Stomach (tissue), 19 donors: ENCODE measurements at places on chromosomes 7 and 10. TPM values are rescaled to one million over a fixed set of nuclear protein-coding genes. Genes with fewer than 3 reads are reported as not detected.

DNA sequence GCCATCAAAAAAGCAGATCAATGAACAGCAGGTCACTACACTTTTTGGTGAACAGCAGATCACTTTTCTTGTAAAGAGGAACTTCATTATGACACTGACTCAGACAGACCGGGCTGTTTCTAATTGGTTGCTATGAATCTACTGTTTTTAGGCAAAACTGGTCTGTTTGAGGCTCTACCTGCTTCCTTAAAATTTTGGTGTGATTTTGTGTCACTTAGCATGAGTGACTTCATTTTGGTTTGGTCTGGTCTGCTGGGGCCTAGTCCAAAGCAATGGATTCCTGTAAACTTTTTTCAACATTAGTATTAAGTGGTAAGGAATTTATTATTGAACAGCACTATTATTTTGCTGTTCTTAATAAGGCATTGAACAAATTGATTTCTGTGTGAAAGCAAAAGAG is 41.8 kb upstream of the C10orf71 start:
- H3K27me3 ChIP-seq = no peaks in the 10 kb centered on the region
- DNase-seq = no peak
- no peak overlapping the region for H3K27ac ChIP-seq
- no peaks in the 10 kb centered on the region for H3K4me1 ChIP-seq

DNA sequence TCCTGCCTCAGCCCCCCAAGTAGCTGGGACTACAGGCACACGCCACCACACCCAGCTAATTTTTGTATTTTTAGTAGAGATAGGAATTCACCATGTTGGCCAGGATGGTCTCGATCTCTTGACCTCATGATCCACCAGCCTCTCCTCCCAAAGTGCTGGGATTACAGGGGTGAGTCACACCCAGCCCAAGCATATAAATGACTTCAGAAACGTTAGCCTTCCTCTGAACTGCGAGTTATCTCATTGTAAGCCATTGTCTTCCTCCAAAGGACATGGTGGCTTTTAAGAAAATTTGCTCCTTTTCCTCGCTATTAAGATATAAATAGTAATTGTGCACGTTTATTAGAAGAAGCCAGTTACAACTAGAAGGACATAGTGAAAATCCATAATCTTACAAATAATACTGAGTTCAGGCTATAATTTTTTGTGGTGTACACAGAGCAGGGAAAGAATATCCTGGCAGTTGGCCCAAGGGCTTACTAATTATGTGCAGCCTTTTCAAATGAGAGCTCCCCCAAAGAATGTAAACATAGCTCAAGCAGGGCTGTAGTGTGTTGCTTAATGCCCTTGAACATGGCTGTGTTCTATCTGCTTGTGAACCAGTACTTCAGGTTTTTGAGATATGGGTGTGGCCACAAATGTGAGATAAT is 495.8 kb downstream of the PARD3 start:
- no peaks in the 10 kb centered on the region for H3K27me3 ChIP-seq
- H3K36me3 ChIP-seq = peaks cover 6% of the 10 kb centered on the region
- DNase-seq = peak; percentile 69
- no peak overlapping the region for H3K4me3 ChIP-seq
- peaks cover 22% of the 10 kb centered on the region for H3K4me1 ChIP-seq

- no peaks in the 10 kb centered on the region for H3K4me1 ChIP-seq
- H3K4me3 ChIP-seq = no peak overlapping the region
- H3K27ac ChIP-seq = no peak overlapping the region
- H3K27me3 ChIP-seq = peaks cover 9% of the 10 kb centered on the region
- DNase-seq = no peak
- H3K36me3 ChIP-seq = no peaks in the 10 kb centered on the region
Observed at GRCh38 chr7:98774884-98775283, 94.9 kb downstream of the TMEM130 start.

DNA sequence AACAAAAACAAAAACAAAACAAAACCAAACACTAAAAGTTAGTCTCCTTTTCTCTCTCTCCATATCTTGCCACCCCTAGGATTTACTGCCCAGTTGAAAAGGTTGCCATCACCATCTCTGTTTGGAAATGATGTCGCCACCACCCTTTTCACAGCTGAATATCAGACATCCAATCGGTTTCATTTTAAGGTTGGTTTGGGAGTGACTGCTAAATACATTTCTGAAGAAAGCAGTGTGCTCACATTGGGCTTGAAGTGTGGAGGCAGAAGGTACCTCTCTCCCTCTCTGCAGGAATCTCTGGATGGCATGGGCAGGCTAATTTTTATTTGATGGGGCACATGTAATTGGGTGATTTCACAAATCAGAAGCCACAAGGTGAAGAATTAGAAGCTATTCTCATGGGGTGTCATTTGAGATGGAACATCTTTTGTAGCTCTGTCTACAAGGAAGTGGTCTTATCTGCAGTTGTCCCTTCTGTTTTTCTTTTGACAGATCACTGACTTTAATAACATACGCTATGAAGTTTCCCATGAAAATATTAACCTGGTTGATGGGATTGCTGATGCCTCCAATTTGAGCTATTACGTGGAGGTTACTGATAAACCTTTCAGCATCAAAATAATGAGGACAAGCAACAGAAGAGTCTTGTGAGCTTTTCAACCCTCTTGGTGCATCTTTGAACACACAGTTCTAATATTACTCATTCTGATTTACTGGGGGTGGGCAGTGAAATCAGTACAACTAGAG is 20.1 kb downstream of the MGAM2 start:
- H3K36me3 ChIP-seq = no peaks in the 10 kb centered on the region
- H3K27ac ChIP-seq = no peak overlapping the region
- no peak for DNase-seq
- H3K4me3 ChIP-seq = no peak overlapping the region
- H3K4me1 ChIP-seq = no peaks in the 10 kb centered on the region

DNA sequence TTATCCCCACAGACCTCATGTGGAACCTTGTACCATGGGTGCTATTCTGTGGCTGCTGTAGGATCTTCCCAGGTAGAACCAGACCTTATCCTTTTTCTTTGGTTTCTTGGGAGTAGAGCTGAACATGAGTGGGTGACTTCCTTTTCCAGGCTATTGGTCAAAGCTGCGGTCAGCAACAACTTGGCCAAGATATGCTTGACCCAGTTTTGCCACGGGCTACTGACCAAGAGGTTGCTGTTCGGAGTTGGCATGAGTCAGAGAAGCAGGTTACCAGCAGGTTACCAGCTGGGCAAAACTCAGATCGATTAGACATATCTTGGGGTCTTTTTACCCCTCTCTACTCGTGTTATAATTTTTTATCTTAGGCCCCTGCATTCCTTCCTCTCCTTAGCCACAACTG is 36.7 kb upstream of the HDAC9 start:
- DNase-seq = no peak
- H3K27ac ChIP-seq = no peak overlapping the region
- no peaks in the 10 kb centered on the region for H3K27me3 ChIP-seq
- no peaks in the 10 kb centered on the region for H3K36me3 ChIP-seq
- no peak overlapping the region for H3K4me3 ChIP-seq

DNA sequence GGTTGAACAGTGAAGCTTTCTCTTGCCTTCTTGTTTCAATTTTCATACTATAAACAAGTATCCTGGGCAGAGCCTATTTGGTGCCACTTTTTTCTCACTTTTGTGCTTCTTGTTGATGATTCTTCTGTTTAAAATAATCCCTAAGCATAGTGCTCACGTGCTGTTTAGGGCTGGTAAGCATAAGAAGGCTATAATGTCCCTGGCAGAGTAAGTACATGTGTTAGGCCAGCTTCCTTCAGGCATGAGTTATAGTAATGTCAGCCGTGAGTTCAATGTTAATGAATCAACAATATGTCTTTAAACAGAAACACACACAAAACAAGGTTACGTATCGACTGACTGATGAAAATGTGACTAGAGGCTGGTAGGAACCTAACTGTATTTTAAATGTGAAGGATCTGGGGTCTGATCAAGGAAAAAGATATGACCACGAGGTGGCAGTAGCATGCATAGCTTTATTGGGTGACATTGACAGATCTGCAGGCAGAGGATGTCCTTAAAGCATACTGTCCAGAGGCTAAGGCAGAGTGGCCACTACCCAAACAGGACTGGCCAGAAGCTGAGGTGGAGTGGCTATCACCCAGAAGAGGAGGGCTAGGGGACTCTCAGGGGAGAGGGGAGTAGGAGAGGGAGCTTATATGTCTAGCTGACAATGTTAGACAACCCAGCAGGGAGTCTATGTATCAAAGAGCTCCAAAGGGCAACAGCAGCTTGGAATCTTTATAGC is 113.7 kb downstream of the BRAF start:
- peak; percentile 88 for DNase-seq
- no peak overlapping the region for H3K4me3 ChIP-seq
- no peaks in the 10 kb centered on the region for H3K4me1 ChIP-seq
- no peak overlapping the region for H3K27ac ChIP-seq

GRCh38 chr10:118569241-118569881 is 26.1 kb downstream of the PRLHR start:
- no peak overlapping the region for H3K4me3 ChIP-seq
- H3K27me3 ChIP-seq = no peaks in the 10 kb centered on the region
- peaks cover 24% of the 10 kb centered on the region for H3K4me1 ChIP-seq
- no peak for DNase-seq
- no peaks in the 10 kb centered on the region for H3K36me3 ChIP-seq

GRCh38 chr7:141999058-141999623 is 3.5 kb downstream of the MGAM start:
- H3K36me3 ChIP-seq = no peaks in the 10 kb centered on the region
- DNase-seq = no peak
- no peaks in the 10 kb centered on the region for H3K4me1 ChIP-seq
- H3K27ac ChIP-seq = no peak overlapping the region
- H3K4me3 ChIP-seq = no peak overlapping the region

DNA sequence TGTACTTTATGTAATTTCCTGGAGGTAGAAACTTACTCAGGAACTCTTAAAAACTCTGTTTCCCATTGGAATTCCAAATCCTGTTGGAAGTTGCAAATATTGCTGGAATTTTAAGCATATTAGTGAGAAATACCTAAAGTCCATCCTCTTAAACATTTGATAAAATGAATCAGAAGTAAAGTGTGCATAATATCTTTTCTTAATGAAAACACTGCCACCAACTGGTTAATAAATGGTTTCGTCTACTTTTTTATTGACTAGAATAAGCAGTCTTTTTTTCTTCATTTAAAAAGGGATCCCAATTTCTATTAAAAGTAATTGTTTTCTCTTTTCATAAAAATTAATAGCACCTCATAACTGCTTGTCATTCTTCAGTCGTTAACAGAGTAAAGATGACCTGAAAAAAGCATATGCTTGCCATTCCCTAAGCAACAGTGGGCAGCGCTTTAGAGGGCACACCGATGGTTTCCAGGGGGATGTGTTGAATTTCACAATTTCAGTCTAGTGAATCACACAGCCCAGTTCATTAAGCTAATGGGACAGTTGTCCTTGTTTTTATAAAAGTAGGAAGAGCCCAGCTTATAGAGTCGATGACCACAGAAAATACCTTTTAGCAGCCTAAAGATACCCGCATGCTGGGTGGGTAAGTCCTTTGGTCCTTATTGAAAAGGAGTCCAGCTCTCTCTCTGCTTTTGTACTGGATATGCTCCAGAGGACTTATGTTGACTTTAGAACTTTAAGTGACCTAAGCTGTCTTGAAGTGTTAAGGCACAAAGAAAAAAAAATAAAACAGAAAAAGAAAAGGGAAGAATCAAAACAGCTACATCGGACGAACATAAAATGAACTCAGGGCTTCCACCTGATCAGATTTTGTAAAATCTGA is 28.5 kb downstream of the NPS start:
- H3K36me3 ChIP-seq = no peaks in the 10 kb centered on the region
- DNase-seq = no peak
- H3K27me3 ChIP-seq = no peaks in the 10 kb centered on the region
- no peaks in the 10 kb centered on the region for H3K4me1 ChIP-seq
- no peak overlapping the region for H3K27ac ChIP-seq

- H3K36me3 ChIP-seq = no peaks in the 10 kb centered on the region
- H3K4me3 ChIP-seq = no peak overlapping the region
- no peaks in the 10 kb centered on the region for H3K4me1 ChIP-seq
- no peaks in the 10 kb centered on the region for H3K27me3 ChIP-seq
- DNase-seq = no peak
Observed at GRCh38 chr10:126417220-126417825, 29.0 kb upstream of the ADAM12 start.

The DYNC1I1 gene
- total RNA-seq = 5.5 TPM

The KCNMA1 gene
- total RNA-seq = 76.9 TPM
